ENCODE measurements at places on chromosomes 6 and 20. TPM values are rescaled to one million over a fixed set of nuclear protein-coding genes. Genes with fewer than 3 reads are reported as not detected.

The COL9A1 gene
- total RNA-seq = not detected

The ADRM1 gene
- 186 TPM for total RNA-seq

The BPIFA1 gene
- not detected for total RNA-seq

The C6orf47 gene
- total RNA-seq = 20.9 TPM

The ZSCAN16 gene
- total RNA-seq = 0.89 TPM

The NRM gene
- total RNA-seq = 7.2 TPM

The DSP gene
- not detected for total RNA-seq

The PRKN gene
- total RNA-seq = 0.18 TPM

The EYA2 gene
- total RNA-seq = 1.4 TPM

The LCA5 gene
- 4.1 TPM for total RNA-seq

The MLN gene
- total RNA-seq = not detected

The ENPP3 gene
- total RNA-seq = under 0.01 TPM

The RRAGD gene
- not detected for total RNA-seq

The TSBP1 gene
- total RNA-seq = not detected

The ECT2L gene
- total RNA-seq = not detected

The GABRR1 gene
- not detected for total RNA-seq

The HSPA12B gene
- total RNA-seq = not detected

The CD24 gene
- under 0.01 TPM for total RNA-seq

The TSPYL4 gene
- 13.8 TPM for total RNA-seq

The SLC22A23 gene
- total RNA-seq = not detected

The EHMT2 gene
- total RNA-seq = 47.9 TPM
